Uterus (tissue), 4 donors: ENCODE measurements at places on chromosomes 12 and 14. TPM values are rescaled to one million over a fixed set of nuclear protein-coding genes. Genes with fewer than 3 reads are reported as not detected.
A peak's percentile ranks its signal among the peaks of the same experiment; 100 is the strongest.

DNA sequence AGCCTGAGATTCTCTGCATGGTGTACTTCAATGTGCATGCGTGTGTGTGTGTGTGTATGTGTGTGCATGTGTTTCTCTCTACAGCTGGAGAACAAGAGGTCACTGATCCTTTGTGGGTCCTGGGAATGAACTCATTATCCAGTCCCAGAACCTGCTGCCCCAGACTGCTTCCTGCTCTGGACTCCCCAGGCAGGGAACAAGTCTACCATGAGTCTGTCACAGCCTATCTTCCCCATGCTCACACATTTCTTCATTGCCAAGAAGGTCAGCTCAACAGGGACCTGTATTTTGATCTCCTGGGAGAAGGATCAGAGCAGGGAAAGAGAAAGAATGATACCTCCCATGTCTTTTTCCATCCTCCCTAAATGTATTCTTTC, 2.9 kb upstream of the AGAP2 start:
- H3K4me3 ChIP-seq: no peak overlapping the region
- peaks cover 18% of the 10 kb centered on the region for H3K27me3 ChIP-seq
- H3K27ac ChIP-seq: no peak overlapping the region

- H3K4me3 ChIP-seq: no peak overlapping the region
- no peaks in the 10 kb centered on the region for H3K36me3 ChIP-seq
- no peaks in the 10 kb centered on the region for H3K4me1 ChIP-seq
- no peak for DNase-seq
- H3K27ac ChIP-seq: no peak overlapping the region
Observed at GRCh38 chr14:55065411-55065810, 14.0 kb downstream of the MAPK1IP1L start.

DNA sequence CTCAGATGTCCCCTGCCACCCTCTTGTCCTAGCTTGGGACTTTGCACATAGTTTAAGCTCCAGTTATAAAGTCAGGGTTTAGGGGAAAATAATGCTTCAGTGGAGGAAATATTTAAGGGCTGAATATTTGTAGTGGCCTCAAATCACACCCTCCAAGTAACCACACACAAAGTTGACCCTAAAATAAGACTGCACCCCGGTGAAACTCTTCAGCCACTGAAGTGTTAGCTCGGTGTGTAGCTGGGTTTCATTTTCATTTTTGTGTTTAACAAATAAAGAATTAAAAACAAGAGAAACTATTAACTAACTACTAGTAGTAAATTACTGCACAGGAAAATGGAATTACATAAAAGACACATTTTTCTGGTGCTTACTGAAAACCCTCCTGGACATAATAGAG, 14.8 kb upstream of the BCL11B start:
- no peaks in the 10 kb centered on the region for H3K27me3 ChIP-seq
- no peak overlapping the region for H3K27ac ChIP-seq
- H3K4me1 ChIP-seq: no peaks in the 10 kb centered on the region
- H3K36me3 ChIP-seq: no peaks in the 10 kb centered on the region

DNA sequence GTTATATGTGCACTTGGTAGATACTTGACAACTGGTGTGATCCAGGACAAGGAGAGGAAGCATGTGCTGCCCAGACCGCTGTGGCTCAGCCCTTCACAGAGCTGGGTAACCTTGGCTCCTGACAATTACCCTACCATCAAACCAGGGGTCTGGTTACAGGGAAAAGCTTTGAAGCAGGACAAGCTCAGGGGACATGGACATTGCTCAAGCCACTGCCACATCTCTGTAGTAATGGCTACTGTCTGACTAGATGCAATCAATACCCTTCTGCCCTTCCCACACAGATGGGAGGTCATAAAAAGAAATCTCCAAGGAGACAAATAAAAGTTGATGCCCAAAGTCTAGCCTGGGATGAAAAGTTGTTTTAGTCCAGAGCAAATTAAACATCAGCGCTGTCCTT, 577.4 kb downstream of the MED13L start:
- no peaks in the 10 kb centered on the region for H3K27me3 ChIP-seq
- no peak overlapping the region for H3K4me3 ChIP-seq
- no peaks in the 10 kb centered on the region for H3K36me3 ChIP-seq
- DNase-seq: no peak

DNA sequence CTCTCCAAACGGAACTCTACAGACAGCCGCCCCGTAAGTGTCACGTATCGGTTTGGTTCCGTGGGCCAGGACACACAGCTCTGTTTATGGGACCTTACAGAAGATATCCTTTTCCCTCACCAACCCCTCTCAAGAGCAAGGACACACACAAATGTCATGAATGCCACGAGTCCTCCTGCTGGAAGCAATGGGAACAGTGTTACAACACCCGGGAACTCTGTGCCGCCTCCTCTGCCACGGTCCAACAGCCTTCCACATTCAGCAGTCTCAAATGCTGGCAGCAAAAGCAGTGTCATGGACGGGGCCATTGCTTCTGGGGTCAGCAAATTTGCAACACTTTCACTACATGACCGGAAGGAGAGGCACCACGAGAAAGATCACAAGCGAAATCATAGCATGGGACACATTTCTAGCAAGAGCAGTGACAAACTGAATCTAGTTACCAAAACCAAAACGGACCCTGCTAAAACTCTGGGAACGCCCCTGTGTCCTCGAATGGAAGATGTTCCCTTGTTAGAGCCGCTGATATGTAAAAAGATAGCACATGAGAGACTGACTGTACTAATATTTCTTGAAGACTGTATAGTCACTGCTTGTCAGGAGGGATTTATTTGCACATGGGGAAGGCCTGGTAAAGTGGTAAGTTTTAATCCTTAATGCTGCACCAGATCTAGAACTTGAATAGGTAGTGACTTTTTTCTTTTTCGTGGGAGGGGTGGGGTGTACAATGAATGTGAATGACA, 69.7 kb downstream of the WDR20 start:
- no peak overlapping the region for H3K27ac ChIP-seq
- no peak overlapping the region for H3K4me3 ChIP-seq
- DNase-seq: no peak
- H3K4me1 ChIP-seq: no peaks in the 10 kb centered on the region

DNA sequence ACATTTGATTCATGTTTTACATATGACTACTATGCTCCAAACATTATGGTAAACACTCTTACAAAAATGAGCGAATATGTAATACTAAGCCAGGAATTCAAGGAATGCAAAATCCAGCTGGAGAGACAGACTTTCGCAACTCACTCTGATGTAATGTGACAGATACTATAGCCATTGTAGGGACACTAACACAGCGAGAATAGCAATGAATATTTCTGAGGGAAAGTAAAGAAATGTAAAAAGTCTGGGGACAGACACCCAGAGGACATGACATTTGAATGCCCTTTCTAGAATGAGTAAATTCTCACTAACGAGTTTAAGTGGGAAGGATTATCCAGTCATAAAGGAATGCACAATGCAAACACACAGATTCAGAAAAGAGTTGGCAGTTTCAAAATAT, 121.9 kb downstream of the PIK3C2G start:
- peak overlapping the region; percentile 30 for H3K27ac ChIP-seq
- H3K27me3 ChIP-seq: no peaks in the 10 kb centered on the region
- DNase-seq: no peak
- no peak overlapping the region for H3K4me3 ChIP-seq
- no peaks in the 10 kb centered on the region for H3K4me1 ChIP-seq

GRCh38 chr14:69324341-69324931, 64.5 kb downstream of the GALNT16 start:
- H3K36me3 ChIP-seq: no peaks in the 10 kb centered on the region
- DNase-seq: peak; percentile 6
- H3K4me3 ChIP-seq: no peak overlapping the region
- no peak overlapping the region for H3K27ac ChIP-seq

GRCh38 chr12:131947482-131948027, 2.2 kb upstream of the EP400 start:
- no peaks in the 10 kb centered on the region for H3K27me3 ChIP-seq
- no peak for DNase-seq
- no peaks in the 10 kb centered on the region for H3K36me3 ChIP-seq
- peaks cover 7% of the 10 kb centered on the region for H3K4me1 ChIP-seq
- H3K4me3 ChIP-seq: no peak overlapping the region

- DNase-seq: no peak
- H3K27ac ChIP-seq: no peak overlapping the region
- H3K27me3 ChIP-seq: no peaks in the 10 kb centered on the region
- H3K4me3 ChIP-seq: no peak overlapping the region
- H3K4me1 ChIP-seq: no peaks in the 10 kb centered on the region
Observed at GRCh38 chr14:81565441-81566290, 32.0 kb upstream of the SEL1L start.

DNA sequence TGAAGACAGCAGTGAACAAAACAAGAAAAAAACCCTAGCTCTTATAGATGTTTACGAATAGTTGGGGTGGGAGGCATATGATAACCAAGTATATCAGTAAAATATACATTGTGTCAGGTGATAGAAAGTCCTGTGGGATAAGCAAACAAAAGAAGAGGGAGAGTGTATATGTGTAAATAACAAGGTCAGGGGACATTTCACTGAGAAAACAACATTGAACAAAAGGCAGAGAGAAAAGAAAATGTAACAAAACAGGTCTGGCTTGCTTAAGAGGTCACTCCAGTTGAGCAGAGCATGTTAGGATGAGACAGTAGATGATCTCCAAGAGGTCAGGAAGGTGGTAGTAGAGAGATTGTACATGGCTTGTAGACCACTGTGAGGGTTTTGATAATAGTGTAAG, 304.1 kb downstream of the ACSS3 start:
- H3K4me1 ChIP-seq: no peaks in the 10 kb centered on the region
- H3K27me3 ChIP-seq: no peaks in the 10 kb centered on the region
- H3K27ac ChIP-seq: no peak overlapping the region
- no peak overlapping the region for H3K4me3 ChIP-seq
- DNase-seq: no peak

DNA sequence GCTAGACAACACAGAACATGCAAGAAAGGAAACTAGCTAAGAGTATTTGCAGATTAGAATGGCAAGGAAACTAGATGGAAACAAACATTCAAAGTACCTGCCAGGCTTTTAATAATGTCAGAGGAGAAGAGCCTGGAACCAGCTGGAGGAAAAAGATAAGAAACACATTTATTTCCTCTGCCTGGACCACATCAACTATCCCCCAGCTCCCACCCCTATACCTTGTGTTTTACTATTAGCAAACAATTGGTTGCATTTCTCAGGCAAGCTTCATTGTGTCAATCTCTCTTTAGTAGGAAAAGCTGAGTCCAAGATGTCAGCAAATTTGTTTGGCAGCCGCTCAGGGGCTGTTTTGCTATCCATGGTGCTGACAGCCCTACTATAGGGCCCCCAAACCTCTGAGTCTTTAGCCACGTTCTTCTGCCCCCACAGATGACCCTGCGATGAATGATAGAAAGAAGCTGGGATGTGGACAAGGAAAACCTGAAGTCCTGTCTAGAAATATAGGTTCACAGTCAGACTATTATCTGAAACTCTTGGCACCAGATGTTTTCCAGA, 11.6 kb upstream of the SYNDIG1L start:
- H3K4me1 ChIP-seq: no peaks in the 10 kb centered on the region
- H3K27me3 ChIP-seq: no peaks in the 10 kb centered on the region
- DNase-seq: no peak
- no peak overlapping the region for H3K4me3 ChIP-seq

DNA sequence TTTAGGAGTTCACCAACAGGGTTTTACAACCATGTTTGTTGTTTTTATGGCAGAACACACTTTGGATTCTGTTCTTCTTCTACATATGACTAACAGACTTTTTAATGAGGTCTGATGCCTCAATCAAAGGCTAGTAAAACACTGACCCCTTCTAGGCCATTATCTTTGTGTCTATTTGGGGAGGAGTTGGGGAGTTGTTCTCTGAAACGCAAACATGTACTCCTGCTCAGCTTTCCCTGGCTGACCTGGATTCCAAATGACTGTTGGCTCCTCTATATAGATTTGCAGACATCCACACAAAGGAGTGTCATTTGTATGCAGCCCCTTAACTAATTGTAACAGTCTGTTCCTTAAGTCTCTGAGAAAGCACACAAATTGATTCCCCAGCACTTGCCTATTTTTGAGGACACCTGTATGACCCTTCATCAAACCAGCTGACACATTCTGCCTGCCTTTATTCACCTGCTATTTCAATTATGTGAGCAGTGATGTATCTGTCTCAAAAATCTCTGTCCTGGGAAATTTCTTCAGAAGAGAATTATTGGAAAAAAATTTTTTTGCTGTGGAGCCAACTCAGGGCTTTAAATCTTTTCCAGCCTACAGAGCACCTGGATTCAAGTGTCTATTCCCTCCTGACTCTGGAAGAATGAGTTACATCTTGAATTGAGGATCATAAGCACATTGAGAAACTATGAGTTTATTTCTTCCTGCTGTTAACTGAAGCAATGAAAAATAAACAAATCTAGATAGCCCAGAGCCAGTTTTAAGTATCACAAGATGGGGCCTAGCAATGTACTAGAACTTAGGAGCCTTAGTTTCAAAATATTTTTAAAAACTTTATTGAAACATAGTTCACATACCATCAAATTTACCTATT, 417.2 kb downstream of the RAD51B start:
- H3K4me3 ChIP-seq: no peak overlapping the region
- H3K27ac ChIP-seq: peak overlapping the region; percentile 94
- peaks cover 23% of the 10 kb centered on the region for H3K4me1 ChIP-seq
- H3K27me3 ChIP-seq: no peaks in the 10 kb centered on the region

GRCh38 chr14:70315942-70316341, 43.5 kb downstream of the COX16 start:
- no peak overlapping the region for H3K27ac ChIP-seq
- no peaks in the 10 kb centered on the region for H3K4me1 ChIP-seq
- H3K4me3 ChIP-seq: no peak overlapping the region
- H3K27me3 ChIP-seq: no peaks in the 10 kb centered on the region
- DNase-seq: no peak

DNA sequence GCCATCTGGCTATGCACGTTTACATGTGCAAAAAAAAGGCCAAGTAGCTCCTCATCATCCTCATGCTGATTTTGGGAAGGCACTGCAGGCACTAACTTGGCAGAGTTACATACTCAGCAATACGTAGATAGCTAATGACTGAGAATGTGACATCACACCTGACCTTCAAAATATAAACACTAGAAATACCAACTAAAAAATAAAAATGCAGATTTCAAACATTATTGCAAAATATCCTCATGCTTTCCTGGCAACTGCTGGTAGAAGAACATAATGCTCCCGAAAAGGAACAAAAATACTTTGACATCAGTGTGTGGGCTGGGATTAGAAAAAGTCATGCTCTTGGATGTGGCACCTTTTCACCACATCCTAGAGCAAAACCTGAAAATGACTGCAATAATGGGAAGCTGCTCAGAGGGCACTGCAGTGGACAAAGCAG, 153.2 kb upstream of the ABCD2 start:
- H3K27me3 ChIP-seq: no peaks in the 10 kb centered on the region
- no peaks in the 10 kb centered on the region for H3K4me1 ChIP-seq
- no peaks in the 10 kb centered on the region for H3K36me3 ChIP-seq
- no peak overlapping the region for H3K4me3 ChIP-seq
- DNase-seq: no peak

The TCL1B gene
- total RNA-seq: not detected

The AVPR1A gene
- 16.2 TPM for total RNA-seq

The MANSC4 gene
- 0.73 TPM for total RNA-seq

The SALL2 gene
- total RNA-seq: 28.8 TPM

The SLC22A17 gene
- 30.6 TPM for total RNA-seq
